ENCODE measurements at places on chromosomes 4 and X.

DNA sequence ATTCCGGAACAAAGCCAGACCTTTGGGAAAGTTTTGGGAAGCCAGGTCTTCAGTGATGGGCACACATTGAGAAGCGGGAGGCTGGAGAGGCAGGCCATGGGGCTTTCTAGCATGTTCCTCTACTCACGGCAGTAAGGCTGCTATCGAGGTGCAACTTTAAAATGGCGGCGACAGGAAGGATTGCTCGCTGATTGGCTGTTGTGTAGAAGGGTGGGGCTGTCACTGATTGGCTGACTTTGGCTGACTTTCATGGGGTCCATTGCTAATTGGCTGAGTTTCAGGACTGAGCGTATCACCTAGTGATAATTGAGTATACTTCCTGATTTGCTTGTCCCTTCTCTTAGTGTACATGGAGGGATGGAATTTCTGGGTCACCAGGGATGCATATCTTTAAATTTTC is 19.7 kb upstream of the GLOD5 start:
- DNase-seq: no peak

DNA sequence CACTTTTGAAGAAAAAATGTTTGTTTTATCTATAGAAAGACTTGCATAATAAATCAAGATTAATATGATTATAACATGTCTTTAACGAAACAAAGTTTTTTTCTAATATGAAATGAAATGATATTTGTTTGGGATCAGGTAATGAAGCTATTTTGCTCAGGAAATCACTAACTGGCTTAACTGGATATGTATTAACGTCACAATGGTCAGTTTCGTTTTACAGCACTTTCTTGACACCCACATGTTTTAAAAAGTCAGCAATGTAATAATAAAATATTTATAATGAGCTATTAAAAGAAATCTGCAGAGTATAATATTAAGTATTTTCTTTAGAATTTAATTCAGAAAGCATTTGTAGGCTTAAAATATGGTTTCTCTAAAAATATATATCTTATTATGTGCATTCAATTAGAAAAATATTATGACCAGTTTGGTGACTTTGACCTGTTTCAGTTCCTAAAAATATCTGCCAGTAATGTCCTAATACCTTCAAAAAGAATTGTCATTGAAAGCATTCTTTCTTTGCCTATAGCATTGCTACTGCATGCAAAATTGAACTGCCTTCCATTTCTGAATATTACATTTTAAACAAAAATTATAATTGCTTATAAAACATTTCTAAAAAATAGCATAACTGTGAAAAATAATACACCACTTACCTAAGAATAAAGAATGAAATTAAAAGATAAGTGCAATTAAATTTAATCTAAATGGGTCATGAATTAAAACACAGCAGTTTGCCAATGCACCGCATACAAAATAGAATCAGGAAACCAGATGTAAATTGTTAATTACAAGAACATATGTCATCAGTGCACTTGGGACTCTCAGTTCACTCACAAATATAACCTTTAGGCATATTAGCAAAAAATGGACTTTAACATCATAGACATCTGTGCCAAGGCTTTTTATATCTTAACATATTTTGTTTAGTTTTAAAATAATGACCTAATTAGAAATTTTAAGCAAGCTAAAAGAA is 31.6 kb downstream of the TIGD2 start:
- DNase-seq: no peak

- no peak for DNase-seq
Measured at GRCh38 chr4:119518915-119519410, 109.6 kb downstream of the PDE5A start.

DNA sequence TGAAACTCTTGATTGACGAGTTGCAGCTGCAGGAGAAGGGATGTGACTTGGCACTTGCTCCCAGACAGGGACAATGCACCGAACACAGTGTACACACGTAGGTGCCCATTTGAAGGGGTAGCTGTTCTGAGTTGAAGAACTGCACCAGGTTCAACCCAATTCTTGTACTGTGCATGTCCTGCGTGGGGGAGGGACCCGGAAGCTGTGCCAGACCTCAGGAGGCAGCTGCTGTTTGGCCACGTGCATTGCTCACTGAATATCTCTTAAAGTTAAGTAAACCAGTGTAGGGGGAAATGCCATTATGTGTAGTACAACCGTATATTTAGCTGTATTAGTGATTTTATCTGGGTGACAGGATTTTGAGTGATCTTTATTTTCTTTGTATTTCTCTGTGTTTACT is 12.0 kb upstream of the RBBP7 start:
- DNase-seq: no peak

DNA sequence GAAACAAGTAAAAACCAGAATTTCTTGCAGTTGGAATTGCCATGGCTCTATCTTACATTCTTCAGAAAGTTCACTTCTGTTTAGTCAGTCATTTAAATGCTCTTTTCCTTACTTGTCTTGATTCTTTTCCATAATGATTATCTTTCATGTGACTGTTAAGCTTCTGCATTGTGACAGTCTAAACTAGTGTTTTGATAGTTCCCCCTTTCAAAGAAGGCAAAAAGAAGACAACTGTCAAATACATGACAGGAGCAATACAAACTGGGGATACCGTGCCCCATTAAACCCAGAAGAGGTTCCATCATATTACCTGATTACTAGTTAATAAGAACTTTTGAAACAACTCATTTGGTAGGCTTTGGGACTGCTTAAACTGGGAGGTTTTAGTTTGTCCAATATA is 476.2 kb downstream of the PCDH19 start:
- DNase-seq: no peak

GRCh38 chrX:153596981-153597750 is 1.8 kb downstream of the CCNQ start:
- no peak for DNase-seq

DNA sequence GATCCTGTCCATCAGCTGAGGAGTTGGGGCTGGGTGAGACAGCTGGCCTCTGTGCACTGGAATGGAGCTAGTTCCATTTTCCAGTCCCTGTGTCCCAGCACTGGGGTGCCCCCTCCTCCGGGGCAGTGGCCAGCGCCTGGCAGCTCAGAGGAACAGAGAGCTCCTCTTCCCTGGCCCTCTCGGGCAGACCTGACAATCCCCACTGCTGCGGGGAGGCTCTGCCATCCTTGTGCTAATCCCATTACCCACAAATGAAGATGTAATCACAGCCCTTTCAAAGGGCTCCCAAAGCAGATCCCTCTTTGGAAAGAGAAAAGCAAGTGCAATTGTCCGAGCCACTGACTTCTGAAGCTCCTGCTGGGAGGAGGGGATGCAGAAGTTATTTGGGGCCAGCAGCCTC is 75.1 kb upstream of the MSX1 start:
- DNase-seq: no peak
